ENCODE measurements at places on chromosomes 6 and 20. TPM values are rescaled to one million over a fixed set of nuclear protein-coding genes. Genes with fewer than 3 reads are reported as not detected.
A peak's percentile ranks its signal among the peaks of the same experiment; 100 is the strongest.

GRCh38 chr20:47262365-47263013 lies 94.0 kb downstream of the ZMYND8 start:
- peak; percentile 47 for DNase-seq

DNA sequence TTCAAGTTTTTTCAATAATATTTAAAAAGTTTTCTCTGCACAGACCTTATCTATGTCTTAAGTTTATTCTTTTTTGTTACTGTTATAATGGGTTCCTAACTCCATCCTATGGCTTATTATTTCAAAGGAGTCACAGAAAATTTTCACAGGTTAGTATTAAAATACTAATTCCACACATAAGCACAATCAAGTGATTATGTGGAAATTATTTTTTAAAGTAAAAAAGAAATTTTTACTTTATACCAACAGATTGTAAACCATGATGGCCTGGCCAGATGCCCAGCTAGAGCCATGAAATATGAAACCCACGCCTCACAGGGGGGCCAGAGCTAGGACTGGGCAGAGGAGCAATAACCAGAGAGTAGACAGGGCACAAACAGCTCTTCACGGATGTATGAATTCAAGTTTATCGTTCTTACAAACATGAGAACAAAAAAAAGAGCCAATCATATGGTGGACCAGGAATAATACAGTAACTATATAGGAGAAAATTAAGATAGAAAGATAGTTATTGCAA lies 34.0 kb downstream of the NUDT3 start:
- DNase-seq = no peak

The GLP1R gene
- polyA plus RNA-seq = 0.13 TPM

The ZSCAN16 gene
- 3.6 TPM for polyA plus RNA-seq

The RIMS1 gene
- polyA plus RNA-seq = 0.65 TPM

DNA sequence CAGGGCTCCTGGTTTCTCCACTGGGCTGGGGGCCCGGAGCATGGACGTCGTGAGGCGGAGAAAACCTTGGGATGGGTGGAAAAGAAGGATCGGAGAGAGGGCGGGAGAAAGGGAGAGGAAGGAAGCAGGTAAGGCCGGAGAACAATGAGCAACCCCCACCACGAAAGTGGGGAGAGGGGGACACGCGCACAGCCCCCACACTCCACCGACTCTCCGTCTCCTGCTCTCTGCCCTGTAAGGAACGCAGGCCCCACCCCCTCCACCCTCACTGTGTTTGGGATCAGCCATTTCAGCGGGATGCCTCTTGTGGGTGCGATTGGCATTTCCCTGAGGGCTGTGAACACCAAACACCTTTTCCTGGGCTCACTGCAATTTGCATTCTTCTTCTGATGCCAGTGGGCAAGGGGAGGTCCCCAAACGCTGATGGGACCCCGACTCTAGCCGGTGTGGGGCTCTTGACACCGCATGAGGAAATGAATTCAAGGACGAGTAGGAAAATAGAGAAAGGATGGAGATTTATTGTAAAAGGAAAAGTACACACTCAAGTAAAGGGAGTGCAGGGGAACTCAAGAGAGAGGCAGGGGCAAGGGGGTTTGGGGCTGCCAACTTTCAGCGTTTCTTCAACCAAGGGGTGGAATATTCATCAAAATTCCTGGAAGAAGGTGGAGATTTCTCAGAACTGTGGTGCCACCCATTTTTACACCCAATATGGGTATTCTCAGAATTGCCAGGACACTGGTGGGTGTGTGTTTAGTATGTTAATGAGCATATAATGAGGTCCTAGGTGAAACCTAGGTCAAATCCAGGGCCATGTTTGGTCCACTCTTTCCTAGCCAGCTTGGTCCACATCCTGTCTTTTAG lies 13.1 kb upstream of the RAET1L start:
- DNase-seq = no peak

- no peak for DNase-seq
Observed at GRCh38 chr6:119317007-119317406, 32.6 kb downstream of the MAN1A1 start.

The LRRN4 gene
- 0.36 TPM for polyA plus RNA-seq

The HLA-DRB1 gene
- 7.5 TPM for polyA plus RNA-seq

The STX11 gene
- 2.2 TPM for polyA plus RNA-seq

- DNase-seq = no peak
Observed at GRCh38 chr6:128558924-128559323, 38.5 kb upstream of the PTPRK start.

The TMEM244 gene
- not detected for polyA plus RNA-seq

- DNase-seq = no peak
Observed at GRCh38 chr6:40990301-40990700, 48.7 kb downstream of the UNC5CL start.

The HCRTR2 gene
- not detected for polyA plus RNA-seq

DNA sequence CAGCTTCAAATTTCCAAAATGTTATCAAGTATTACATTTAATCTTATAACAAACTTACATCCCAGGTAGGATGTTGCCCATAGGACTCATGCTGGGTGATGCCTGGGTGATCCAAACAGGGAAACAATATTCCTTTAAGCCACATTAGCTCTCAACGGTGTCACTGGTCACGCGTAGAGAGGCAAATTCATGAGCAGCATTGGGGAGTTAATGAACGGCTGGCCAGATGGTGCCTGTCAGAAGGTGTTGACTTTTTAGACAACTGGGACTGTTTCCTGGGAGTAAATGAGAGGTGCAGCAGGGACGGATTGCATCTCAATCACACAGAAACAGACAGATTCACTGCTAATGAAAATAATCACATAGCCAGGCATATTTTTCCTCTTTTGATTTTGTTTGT lies 83.3 kb upstream of the ID4 start:
- DNase-seq = no peak

DNA sequence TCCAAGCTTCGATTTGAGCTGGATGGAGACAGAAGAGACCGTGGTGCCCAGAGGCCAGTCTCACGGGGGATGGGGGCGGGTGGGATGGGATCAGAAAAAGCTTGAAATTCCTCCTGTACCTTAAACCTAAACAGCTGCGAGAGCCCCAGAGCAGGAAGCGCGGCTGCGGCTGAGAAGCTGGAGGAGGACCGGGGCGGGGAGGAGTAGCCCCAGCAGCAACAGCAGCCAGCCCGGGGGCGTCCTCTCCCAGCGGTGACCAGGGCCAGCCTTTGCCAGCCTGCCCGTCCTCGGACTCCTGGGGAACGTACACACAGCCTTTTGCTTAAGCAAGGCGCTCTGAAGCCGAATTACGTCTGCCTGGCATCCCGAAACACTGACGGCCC lies 17.4 kb upstream of the PRDM13 start:
- no peak for DNase-seq

- DNase-seq = no peak
Observed at GRCh38 chr20:47355489-47356219, 845 bp downstream of the ZMYND8 start.

- no peak for DNase-seq
Observed at GRCh38 chr6:142079130-142079529, 53.6 kb upstream of the GJE1 start.

The KHDC1L gene
- polyA plus RNA-seq = not detected

- DNase-seq = no peak
Observed at GRCh38 chr20:38231531-38232121, 28.9 kb downstream of the KIAA1755 start.

DNA sequence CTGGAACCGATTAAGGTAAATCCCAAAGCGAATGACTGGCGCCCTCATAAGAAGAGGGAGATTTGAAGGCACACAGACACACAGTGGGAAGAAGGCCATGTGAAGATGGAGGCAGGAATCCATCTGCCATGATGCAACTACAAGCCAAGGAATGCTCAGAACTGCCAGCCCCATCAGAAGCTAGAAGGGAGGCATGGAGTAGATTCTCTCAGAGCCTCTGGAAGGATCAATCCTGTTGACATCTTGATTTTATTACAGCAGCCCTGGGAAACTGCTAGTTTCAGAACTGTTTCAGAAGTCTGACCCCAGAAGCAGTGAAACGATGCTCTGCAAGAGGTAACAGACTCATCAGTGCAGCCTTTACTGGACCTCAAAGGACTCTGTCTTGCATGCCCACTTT lies 103.5 kb upstream of the GPR6 start:
- no peak for DNase-seq

- DNase-seq = no peak
Observed at GRCh38 chr6:35086282-35086632, 54.9 kb downstream of the TCP11 start.

DNA sequence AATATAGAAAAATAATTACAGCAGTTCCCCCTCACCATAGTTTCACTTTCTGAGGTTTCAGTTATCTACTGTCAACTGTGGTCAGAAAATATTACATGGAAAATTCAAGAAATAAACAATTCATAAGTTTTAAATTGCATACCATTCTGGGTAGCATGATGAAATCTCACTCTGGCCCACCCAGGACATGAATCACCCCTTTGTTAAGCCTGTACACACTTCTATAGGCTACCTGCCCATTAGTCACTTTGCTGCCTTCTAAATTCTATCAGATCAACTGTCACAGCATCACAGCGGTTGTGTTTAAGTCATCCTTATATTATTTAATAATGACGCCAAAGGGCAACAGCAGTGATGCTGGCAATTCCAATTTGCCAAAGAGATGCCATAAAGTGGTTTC lies 140.3 kb upstream of the RUNX2 start:
- no peak for DNase-seq

DNA sequence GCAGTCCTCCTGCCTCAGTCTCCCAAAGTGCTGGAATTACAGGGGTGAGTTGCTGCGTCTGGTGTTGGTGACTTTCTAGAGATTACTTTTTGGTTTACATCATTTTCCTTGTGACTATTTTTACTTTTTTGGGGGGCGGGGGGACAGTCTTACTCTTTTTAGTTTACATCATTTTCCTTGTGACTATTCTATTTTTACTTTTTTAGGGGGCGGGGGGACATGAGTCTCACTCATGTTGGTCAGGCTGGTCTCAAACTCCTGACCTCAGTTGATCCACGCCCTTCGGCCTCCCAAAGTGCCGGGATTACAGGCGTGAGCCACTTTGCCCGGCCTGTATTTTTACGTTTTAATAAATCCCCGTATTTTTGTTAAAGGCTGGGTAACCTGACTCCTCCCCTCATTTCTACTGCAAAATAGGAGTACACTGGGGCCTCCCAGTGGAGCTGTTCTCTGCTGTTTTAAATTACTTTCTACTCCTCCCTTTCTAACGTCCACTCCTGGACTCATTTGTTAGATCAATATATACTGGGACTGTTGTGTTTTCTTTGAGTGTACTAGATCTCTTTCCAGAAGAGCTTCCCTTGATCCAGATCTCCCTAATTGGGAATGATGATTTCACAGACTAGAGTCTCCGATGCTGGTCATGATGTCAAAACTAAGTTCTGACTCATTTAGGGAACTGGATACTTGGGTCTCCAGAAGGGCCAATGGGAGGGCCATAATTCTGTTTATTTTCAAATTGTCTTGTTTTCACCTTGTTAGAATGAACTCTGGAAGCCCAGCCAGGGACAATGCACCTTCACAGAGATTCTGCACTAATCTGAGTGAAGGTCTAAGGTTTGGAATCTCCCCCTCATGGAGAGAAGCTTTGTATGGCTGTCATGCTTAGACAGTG lies 9.2 kb downstream of the HSPA1B start:
- peak; percentile 45 for DNase-seq

The TRAPPC3L gene
- not detected for polyA plus RNA-seq

GRCh38 chr6:122449069-122449468 lies 22.5 kb downstream of the SERINC1 start:
- no peak for DNase-seq

- no peak for DNase-seq
Observed at GRCh38 chr6:64006246-64006645, 370.6 kb downstream of the PHF3 start.

All from muscle of back (tissue), 13 donors.